ENCODE measurements at places on chromosomes 7 and 10.
A peak's percentile ranks its signal among the peaks of the same experiment; 100 is the strongest.

DNA sequence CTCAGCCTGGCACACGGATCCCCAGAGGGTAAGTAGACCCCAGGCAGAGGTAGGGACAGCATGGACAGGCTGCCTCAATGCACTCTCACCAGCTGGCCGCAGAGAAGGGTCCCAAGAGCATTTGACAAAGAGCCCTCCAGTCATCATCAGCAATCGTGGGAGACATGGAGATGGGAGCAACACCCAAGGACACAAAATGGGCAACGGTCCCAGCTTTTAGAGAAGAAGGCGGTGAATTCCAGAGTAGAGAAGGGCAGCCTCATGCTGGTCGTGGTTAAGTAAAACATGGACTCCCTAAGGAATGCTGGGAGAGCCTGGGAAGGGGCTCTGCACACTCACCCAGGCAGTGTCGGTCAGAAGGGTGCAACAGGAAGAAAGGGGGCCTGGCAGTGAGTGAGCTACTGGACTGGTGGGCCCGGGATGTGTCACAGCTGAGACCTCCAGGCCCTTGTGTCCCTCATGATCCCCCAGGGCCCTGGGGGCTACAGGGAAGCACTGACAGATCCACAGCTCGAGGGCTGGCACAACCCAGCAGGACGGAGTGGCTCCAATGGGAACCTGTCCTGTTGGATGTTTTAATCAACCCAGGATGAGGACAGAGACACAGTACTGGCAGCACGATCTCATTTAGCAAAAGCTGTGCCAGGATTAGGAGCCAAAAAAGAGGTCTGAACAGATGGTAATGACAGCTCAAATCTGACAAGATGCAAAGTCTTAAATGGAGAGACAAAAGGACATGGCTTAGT lies 147.1 kb downstream of the NEURL1 start:
- no peak for DNase-seq

DNA sequence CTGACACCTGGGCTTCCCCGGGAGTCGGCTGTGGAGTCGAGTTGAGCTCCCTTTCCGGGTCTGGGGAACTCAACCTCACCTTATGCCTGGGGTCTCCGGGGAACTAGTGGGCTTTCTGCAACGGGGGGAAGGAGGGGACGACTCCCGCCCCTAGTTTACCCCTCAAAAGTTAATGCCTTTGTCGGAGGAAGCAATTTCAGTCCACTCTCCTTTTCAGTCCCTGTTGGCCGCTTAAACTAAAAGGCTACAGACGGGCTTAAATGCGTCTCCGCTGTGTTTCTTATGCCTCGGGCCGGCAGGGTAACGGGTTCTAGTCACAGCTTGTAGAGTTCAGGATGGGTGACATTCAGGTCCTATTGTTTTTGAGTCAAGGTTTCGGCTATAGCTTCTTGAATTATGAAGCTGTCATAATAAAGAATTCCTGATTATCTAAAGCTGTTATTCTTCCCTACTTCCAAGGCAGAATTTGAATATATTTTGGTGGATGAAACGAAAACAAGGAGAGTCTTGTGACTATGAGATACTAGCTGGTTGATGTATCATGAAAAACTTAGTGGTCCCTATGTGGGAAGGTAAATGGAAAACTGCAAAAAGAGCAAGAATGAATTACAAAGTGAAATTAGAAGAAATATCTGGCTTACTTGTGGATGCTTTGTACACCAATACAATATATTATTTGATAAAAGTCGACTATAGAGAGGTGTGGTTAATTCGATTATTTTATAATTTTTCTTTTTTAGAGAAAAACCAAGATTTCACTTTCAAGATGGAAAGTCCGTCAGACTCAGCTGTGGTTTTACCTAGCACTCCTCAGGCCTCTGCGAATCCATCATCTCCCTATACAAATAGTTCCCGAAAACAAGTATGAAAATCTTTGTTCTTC lies 495 bp downstream of the SFR1 start:
- no peak for DNase-seq

- DNase-seq: no peak
These were observed 10.8 kb upstream of the HOXA2 start for GRCh38 chr7:27112955-27113949.

DNA sequence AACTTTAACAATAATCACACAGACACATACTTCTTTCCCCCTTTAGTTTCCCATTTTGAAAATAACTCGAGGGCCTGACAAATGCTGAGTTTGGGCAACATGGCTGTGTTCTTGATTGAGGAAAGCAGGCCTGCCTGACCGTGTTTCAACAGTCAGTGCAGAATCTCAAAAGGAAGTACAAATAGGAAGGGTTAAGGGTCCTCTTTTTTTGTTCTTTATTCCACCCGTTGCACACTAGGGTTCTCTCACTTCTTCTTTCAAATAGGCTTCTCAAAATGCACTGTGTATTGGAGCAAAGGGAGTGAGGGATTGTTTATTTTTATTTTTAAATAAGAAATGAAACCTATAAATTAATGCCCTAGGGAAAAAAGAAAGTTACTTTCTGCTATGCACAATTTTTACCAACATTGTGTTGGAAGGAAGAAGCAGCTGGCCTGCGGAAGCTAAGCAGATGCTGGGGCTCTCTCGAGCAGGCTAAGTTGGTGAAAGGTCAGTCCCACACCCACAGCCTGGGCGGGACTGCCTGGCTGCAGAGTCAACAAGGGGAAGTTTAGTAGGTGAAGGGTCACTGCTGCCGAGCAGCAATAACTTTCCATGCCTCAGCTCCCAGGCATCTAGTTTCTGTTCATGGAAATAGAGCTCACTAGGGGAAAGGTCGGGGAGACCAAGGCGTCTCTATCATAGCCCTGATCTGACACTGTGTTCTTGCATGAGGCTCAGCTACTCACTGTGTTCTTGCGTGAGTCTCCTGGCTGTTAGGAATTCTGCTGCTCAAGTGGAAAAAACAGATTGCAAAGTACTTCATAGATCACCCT lies 12.2 kb upstream of the PDK4 start:
- DNase-seq: peak; percentile 55

DNA sequence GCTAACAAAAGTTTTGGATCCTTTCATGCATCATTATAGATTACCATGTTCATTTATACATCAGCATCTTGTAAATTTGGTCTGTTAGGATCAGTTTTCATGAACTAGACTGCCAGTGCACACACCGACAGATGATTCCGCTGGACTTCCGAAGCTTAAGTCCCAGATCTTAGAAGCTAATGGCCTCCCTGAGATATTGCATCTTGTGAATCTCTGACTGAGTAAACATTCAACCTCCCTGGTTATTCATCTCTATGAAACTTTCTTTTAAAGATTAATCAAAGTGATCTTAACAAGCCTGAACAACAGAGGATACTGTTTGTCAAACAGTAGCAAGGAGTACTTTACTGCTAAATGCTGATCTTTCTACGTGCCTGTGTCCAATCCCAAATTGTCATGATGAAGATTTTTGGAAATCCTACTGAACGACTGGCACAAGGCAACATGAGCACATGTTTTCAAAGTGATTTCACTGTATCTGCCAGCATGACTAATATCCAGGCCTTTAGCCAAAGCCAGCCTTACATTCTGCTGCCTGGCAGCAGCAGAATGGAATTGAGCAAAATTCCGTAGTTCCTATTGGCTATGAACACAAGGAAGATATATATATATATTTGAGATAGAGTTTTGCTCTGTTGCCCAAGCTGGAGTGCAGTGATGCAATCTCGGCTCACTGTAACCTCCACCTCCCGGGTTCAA lies 91.3 kb upstream of the ANK3 start:
- DNase-seq: no peak

GRCh38 chr7:28999895-29000716 lies 42.0 kb upstream of the TRIL start:
- no peak for DNase-seq

DNA sequence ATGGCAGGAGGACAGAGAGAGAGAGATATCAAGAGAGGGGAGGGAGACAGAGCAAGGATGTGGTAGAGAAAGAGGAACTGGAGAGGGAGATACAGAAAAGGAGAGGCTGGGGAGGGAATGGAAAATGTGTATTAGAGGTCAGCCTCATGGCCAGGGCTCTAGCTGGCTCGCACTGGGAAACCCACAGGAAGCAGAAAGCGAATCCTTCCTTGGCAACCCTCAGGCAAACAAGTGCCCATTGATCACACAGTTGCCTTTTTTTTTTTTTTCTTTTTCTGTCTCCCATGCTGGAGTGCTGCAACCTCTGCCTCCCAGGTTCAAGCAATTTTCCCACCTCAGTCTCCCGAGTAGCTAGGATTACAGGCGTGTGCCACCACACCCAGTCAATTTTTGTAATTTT lies 391.2 kb downstream of the TYW1 start:
- no peak for DNase-seq

GRCh38 chr7:52764492-52765169 lies 270.8 kb upstream of the POM121L12 start:
- DNase-seq: no peak

GRCh38 chr7:10075866-10076265 lies 897.8 kb upstream of the PHF14 start:
- DNase-seq: no peak

- DNase-seq: no peak
These were observed 271.2 kb upstream of the IGFBP3 start for GRCh38 chr7:46192271-46192670.

DNA sequence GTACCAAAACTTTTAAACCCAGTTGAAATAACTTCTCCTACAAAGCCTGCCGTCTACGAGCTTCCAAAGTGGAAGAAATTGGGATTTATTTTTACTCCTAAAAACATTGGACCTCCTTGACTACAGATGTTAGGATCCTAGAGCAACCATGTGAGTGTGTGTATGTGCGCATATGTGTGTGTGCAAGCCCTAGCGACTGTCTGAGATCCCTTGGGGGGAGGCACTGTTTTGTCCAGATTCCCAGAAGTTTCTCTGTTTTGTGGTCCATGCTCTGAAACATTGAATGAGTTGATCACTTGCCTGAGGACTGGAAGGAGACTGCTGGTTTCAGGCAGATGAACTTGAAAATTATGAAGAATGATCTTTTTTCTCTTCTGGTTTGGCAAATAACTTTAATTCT lies 312.3 kb upstream of the ZNF32 start:
- no peak for DNase-seq

DNA sequence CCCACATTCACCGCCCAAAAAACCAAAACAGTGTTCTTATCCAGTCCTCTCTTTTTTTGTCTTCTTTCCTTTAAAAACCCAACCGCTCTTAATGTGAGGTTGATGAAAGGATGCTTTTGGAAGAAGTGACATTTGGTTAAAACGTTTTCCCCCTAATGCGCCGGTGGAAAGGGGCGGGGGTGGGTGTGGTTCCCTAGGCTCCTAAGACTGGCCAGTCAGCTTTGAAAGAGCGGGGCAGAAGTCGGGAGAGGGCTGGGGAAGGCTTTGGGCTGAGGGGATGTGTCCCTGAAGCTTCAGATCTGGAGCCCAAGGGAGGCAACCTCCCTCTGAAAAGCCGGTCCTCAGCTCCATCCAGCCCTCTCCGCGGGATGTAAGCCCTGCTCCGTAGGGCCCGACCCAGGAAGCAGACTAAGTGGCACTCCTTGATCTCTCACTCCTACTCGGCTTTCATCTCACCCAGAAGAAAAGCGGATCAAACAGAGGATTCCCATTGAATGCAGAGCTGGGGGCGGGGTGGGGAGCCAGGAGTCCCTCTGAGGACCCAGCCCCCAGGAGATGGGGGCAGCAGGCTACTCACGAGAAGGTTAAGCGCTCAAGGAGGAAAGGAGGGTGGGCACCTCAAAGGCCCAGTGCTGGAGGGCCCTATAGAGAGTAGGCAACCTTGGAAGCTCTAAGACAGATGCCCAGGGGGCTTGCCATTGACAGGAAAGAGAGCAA lies 2.4 kb upstream of the EVX1 start:
- no peak for DNase-seq

DNA sequence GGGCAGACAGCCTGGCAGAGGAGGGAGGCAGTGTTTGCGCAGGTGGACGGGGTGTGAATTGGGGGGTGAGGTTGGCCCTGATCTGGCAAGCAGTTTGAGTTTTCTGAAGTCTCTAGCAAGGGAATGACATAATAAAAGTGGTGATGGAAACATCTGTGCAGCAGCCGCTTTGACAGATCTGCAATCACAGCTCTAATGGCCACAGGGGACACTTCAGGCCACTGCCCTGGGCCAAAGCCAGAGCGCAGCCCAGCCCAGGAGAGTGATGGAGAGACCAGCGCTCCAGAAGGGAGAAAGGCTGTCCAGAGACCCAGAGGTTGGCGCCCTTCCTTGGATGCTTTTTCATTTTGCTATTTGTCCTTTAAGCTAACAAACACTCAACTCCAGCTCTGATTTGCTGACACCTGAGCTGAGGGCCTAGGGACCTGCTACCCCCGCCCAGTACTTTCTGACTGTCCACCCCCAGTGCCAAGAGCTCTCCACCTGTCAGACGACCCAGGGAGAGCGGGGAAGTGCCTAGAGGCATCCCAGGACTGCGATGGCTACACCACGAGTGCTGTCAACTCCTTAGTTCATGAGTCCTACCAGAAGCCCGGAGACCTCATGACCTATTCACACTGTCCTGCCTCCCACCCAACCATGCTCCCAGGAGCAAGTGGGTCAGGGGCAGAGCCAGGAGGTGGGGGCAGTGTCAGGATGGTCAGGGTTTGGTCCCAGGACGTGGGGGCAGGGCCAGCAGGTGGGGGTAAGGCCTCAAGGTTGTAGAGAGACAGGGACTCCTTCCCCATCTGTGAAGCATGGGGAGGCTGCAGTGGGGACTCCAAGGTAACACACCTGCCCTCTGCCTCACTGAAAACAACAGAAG lies 112.6 kb downstream of the PRKAG2 start:
- DNase-seq: no peak
